ENCODE measurements at places on chromosomes 4 and X.

DNA sequence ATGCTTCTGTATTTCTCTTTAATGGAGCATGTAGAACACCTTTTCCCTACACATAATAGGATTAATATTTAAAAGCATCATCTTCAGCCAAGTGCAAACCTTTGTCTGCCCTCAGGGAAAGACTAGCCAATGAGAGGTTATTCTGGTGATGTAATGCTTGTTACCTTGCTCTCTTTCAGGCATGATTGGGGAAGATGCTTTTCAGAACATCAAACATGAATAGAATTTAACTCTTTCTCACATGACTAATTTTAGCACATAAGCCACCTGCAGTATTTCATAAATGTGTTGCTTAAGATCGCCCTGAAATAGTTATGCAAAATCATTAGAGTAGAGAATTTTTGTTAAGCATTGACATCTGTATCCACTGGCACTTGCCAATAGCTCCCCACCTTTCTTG lies 10.7 kb upstream of the EPGN start:
- no peak for DNase-seq

DNA sequence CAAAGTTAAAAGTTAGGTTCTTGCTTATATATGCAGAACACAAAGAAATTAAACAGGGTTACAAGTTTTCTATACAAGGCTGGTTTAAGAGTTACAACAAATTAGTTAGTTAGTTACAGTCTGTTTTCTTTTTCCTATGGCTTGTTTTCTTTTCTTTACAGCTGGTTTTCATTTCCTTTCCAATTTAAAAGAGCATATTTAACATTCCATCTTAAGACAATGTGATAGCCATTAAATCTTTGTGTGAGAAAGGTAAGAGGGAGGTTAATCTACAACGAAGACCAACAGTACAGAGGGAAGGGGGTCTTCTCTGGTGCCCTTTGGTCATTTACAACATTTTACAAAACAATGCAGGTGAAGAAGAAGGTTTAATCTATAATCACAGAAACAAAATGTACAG lies 290.6 kb downstream of the ZNF674 start:
- DNase-seq = no peak

DNA sequence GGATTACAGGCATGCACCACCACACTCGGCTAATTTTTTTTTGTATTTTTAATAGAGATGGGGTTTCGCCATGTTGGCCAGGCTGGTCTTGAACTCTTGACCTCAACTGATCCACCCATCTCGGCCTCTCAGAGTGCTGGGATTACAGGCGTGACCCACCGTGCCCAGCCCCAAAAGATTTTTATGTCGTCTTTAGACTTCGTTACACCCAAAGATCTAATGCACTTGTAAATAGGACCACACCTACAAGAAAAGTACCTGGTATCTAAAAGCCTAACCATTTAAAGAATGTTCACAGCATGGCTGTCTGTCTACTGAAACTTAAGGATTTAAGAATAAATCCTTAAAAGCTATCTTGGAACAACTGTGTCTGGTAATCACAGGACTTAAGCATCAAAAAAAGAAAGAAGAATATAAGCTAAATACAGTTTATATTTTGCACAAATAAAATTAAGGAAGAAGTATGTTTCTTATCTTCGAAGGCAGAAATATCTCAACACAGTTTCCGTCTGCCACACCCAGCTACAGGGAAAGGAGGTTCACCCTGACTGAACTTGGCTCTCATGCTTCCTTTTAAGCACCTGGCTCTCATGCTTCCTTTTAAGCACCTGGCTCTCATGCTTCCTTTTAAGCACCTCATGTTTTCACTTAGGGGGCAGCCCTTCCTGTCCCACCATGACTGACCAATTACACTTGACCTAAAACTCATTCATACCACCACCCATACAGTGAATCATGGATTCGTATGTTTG lies 92.0 kb upstream of the STS start:
- no peak for DNase-seq

- DNase-seq = no peak
Measured at GRCh38 chr4:110224142-110224541, 25.7 kb upstream of the ELOVL6 start.

DNA sequence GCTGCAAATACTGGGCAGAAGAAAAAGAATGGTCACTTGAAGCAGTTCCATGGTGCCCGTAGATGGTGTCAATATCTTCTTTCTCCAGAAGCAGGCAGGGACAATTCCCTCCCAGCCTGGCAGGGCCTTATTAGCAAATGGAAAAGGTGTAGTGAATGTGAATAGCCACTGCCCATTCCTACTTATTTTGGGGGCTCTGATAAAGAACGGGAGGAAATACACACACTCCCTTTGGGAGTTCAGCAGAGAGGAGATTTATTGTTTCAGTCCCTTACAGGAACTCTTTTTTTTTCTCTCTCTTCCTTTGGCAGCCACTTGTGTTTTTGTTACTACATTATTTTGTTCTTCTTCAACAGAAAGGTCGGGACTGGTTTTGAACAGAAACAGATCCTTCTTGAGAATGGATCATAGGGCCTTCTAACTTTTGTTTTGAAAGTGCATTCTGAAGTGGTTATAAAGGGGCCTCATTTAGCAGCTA lies at the start of gene EMCN:
Gene EMCN, minus strand, starts transcription at position 159 of the 478 bp plus-strand sequence. Its CDS starts 108 bp downstream, at position 51.
- no peak for DNase-seq

GRCh38 chr4:10664408-10664807 lies 20.2 kb downstream of the CLNK start:
- no peak for DNase-seq

DNA sequence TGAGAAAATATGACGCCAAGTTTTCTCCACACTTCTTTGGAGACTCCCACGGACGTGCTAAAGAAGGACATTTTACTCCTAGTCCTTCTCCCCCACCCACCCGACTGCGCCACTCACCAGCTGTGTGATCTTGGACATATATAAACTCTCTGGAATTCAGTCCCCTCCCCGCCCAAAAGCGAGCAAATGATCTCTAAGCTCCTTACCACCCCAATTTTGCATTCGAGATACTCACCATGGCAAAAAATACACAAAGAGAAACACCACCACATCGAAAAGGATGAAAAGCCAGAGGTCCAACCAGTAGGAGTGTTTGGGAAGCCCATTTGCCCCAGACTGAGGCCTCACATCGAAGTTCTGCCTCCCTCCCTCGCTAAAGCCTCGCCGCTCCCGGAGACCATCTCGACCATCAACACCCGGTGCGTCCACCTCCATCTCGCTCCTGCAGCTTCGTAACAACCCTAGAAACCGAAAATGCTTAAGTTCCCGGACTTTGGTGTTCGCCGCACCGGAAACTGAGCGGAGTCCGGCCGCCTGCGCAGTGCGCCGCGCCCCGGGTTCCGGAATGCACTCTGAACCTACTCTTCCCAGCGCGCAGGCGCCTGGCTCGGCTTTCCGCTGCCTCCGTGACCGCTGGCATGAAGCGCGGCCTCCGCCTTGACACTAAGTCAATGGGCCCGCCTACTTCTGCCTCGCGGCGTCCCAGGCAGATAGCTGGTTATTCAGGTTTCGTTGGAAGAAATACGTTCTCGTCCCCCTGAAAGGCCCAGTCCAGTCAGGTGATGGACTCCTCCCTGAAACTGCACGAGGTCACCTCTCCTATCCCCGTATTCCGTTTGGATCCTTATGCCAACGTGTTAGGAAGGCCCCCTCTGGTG lies 21.6 kb downstream of the FABP2 start:
- peak; percentile 96 for DNase-seq

DNA sequence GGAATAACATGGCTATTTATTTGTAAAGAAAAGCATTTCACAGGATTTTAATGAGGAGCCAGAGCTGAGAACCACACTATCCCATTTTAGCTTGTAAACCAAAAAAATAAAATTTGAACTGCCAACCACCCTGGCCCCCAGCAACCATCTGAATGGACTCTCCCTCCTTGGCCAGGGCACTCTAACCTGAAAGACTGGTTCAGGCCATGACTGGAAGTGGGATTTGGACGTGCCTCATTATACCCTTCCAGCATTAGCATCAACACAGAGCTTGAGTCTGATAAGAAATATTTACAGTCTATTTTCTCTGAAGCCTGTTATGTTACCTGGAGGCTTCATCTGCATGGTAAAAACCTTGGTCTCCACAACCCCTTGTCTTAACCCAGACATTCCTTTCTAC lies 30.0 kb downstream of the METAP1 start:
- DNase-seq = no peak

- no peak for DNase-seq
Measured at GRCh38 chr4:1462009-1462767, 55.9 kb upstream of the NKX1-1 start.

DNA sequence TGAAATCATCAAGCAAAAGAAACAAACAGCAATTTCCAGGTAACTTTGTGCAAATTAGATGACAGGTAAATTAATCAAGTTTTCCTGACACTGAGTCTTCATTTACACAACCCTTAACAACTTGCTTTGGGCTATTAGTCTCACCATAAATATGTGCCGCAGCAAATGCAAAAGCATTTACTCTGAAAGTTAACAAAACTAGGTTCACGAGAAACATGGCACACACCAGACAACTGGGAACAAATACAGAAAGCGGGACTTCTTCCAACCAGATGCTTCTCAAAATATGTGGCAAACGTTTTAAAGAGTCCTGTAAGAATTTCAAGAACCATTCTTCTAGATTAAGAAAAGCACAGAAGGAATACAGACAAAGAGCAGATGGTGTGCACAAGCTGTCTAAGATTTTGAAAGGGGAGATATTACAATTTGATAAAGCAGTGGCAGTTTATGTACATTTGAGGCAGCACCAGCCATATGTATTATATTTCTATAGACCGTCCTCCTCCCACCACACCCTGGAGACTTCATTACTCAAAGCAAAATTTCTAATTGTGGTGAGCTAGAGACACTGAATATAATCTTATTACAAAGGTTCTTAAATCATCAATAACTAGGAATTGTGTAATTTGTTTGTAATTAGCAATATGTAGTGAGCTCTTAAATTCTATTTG lies 192.5 kb upstream of the ADAMTS3 start:
- DNase-seq = no peak

DNA sequence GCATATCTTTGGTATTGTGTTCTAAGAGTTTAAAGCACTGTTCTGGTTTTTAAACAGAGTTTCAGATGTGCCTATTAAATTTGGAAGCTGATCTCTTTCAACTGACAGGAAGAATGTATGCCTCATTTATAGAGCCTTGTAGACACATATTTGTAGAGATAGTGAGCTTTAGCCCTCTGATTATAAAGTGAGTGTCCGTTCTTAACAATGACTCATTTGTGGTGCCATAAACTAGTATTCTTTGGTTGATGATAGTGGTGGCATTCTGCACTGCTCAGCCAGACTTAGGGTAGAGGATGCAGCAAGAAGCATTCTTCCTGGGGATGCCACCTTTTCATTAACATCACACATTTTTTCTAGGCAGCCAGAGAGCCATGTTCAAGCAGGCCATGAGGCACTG lies 121.7 kb downstream of the TLL1 start:
- no peak for DNase-seq

DNA sequence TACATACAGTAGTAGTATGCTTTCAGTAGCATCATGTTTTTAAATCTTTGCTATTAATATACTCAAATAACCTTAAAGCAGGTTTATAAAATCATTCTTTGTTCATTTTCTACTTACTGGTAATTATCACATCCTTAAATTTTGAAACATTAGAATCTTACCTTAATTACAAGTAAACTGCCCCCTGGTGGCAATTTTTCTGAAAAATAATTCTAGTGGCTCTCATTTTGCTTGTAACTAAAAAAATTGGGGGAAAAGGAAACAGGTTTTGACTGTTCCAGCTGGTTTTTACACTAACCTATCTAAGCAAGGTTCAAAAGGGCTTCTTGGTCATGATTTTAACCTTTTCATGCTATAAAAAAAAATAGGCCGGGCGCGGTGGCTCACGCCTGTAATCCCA lies 18.5 kb upstream of the DCAF4L1 start:
- peak; percentile 61 for DNase-seq

- no peak for DNase-seq
Measured at GRCh38 chr4:106316773-106317409, 541 bp downstream of the AIMP1 start.

GRCh38 chr4:158940271-158940670 lies 162.6 kb upstream of the RAPGEF2 start:
- peak; percentile 90 for DNase-seq

- no peak for DNase-seq
Measured at GRCh38 chr4:126752702-126753101, 880.1 kb upstream of the INTU start.

DNA sequence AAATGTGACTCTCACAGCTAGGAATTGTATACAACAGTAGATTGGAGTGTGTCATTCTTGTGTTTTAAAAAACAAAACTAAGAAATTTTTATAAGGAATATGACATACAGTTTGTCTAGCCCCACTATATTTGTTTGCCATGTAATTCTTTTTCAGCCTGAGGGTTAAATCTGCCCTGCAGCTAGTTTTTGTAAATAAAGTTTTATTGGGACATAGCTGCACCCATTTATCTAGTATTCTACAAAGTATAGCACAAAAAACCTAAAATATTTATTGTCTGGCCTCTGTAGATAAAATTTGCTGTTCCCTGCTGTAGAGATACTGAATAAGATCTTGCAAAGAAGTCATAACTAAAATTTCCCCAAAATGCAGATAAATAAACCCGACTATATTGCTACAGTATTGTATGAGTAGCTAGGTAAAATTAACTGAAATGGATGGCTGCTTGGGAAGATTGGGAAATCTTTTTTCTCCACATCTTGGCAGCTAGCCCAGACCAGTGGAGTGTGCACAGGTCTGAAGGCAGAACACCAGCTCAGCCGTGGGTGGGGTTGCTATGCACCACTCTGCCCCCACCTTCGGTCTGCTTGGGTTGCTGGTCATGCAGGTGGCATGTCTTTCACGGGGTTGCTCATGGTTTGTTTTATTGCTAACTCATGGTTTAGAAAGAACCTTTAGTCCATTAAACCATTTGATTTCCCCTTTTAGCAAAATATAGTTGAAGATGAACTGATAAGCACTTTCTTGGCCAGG lies 127.9 kb downstream of the KLHL8 start:
- DNase-seq = peak; percentile 73

DNA sequence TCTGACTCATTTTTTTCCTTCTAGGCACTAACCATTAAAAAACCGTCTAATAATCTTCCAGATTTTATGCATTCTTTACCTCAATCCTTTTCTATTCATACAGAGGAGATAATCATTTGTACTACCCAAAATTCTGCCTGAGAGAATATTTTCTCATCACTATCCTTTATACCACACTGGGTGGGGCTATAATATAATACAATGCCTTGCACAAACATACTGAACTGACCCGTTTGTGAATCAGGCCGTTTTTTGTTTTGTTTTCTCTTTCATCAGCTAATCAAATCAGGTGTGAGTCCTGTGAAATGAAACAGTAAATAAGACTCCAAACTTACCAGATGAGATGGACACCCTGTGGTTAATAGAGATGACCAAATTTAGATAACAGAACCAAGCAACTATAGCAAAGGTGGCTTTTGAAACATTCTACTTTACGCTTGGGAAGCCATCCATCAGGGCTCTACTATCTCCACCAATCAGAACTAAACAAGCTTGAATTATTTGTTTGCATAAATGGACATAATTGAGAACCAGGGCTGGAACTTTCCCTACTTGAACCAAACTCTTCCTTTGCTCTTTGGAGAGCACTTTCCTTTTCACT lies 573.0 kb downstream of the GABRG1 start:
- DNase-seq = no peak

Data from suppressor macrophage treated with lipopolysaccharide for 1 hour (primary cell).